ENCODE measurements at places on chromosomes 16 and 17.

- DNase-seq, result no peak
Measured at GRCh38 chr16:57165938-57166337, 19.9 kb downstream of the PSME3IP1 start.

- DNase-seq, result peak; percentile 48
Measured at GRCh38 chr16:4115209-4115948, 863 bp downstream of the ADCY9 start.

DNA sequence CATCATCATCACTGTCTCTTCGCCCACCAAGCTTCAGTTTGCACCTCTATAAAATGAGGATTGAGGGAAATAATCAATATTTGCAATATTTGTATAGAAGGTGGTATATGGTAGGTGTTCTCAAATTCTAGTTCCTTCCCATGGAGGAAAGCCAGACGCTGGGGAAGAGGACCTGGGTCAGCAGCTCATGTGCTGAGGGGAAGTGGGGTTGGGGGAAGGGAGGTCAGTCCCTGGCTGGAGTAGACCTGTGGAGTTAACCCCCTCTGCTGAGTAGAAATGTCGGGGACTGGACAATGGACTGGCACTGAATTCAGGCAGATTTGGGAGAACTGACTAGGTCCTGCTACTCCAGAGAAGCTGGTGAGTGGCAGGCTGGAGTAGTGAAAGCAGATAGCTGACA is 12.8 kb upstream of the ITGB3 start:
- no peak for DNase-seq

DNA sequence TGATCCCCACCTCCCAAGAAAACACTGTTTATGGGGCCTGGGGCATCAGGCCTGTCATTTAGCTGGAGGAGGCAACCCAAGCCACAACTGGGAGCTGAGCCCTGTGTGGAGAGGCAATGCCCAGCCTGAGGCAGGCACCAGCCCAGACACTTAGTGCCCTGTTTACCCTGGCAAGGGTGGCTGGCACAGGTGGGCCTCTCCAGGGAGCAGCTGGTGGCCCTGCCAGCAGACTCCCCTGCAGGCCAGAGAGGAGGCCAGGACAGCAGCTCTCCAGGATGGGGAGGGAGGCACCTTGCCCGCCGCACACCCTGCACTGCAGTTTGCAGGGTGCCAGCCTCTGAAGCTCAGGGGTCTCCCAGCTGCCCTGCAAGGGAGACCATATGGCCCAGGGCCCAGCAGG is 9.1 kb upstream of the TMEM92 start:
- no peak for DNase-seq

DNA sequence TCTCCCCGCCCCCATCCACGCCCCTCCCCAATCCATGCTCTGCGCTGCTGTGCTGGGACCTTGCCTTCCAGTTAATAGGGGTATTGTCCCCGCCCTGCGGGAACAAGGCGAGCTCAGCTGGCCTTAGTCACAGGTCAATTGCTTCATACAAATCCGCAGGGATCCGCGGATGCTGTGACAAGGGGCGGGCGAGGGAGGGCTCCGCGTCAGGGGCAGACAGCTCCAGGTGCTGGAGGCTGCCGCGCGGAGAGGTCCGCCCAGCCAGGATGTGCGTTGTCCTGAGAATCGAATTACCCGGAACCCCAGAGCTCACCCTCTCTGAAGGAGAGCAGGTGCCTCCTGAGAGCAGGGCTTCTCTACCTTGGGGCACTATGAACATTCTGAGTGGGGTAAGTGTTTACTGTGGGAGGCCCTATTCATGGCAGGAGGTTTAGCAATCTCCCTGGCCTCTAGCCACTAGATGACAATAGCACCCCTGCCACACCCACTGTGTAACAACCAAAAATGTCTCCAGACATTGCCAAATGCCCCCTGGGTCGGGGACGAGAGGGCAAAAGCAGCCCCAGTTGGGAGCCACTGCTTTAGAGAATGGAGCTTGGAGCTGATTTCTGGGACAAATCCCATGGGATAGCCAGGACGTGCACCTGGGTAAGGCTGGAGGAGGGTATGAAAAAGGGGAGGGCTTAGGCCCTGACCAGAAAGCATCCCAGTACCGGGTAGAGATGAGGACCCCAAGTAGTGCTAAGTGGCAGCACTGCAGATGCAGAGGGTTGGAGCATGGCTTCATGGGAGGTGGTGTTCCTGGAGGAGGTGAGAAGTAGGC is 138.2 kb downstream of the CYLD start:
- DNase-seq, result no peak

DNA sequence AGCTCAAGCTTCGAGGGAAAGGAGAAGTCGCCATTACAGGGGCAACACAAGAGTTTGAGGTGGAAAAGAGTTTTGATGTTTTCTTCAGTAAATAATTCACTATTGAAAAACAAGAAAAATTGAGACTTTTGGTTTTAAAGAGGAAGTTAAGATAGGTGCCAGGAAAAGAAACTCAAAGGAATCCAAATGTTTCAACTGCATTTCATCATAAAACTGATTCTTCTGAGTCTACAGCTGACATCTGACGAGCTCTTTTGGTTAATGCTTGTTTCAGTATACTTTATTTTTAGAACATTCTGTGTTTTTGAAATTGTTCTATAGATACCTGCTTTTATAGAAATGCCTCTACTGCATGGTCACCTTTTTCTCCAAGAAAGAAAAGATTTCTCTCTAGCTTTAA is 54.0 kb downstream of the ERN1 start:
- DNase-seq, result no peak

- DNase-seq, result no peak
Measured at GRCh38 chr17:31299624-31300023, 2.6 kb upstream of the OMG start.

- no peak for DNase-seq
Measured at GRCh38 chr17:38825762-38826247, 684 bp upstream of the CWC25 start.

GRCh38 chr16:73707863-73708262 is 588.8 kb upstream of the PSMD7 start:
- no peak for DNase-seq

DNA sequence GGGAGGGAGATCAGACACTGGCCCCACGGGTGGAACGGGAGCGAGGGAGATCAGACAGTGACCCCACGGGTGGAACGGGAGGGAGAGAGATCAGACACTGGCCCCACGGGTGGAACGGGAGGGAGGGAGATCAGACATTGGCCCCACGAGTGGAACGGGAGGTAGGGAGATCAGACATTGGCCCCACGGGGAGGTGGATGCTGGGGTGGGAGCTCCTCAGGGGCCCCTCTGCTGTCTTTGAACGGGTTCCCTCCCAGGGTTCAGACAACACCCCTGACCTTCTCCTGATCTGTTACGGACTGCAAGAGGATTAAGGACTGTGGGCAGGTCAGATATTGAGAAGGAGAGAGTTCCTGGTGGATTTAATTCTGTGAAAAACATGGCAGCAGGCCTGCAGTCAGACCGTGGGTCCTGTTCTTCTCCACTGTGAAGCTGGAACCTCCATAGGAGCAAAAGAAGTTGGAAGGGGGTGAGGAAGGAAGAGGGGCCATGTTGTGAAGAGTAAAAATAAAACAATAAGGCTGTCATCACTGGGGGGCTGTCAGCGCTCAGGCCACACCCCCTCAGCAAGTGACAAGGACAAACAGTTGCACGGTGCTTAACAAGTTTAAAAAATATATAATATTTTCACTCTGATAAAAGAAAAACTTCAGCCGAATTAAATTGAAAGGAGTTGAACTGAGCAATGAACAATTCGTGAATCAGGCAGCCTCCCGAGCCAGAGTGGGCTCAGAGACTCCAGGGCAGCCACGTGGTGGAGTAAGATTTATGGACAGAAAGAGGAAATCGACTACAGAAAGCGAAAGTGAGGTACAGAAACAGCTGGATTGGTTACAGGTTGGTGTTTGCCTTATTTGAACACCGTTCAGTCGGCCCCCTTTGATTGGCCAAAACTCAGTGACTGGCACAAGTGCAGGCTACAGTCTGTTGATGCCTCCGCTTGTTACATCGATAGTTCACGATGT is 348.7 kb upstream of the TNRC6C start:
- peak; percentile 86 for DNase-seq

DNA sequence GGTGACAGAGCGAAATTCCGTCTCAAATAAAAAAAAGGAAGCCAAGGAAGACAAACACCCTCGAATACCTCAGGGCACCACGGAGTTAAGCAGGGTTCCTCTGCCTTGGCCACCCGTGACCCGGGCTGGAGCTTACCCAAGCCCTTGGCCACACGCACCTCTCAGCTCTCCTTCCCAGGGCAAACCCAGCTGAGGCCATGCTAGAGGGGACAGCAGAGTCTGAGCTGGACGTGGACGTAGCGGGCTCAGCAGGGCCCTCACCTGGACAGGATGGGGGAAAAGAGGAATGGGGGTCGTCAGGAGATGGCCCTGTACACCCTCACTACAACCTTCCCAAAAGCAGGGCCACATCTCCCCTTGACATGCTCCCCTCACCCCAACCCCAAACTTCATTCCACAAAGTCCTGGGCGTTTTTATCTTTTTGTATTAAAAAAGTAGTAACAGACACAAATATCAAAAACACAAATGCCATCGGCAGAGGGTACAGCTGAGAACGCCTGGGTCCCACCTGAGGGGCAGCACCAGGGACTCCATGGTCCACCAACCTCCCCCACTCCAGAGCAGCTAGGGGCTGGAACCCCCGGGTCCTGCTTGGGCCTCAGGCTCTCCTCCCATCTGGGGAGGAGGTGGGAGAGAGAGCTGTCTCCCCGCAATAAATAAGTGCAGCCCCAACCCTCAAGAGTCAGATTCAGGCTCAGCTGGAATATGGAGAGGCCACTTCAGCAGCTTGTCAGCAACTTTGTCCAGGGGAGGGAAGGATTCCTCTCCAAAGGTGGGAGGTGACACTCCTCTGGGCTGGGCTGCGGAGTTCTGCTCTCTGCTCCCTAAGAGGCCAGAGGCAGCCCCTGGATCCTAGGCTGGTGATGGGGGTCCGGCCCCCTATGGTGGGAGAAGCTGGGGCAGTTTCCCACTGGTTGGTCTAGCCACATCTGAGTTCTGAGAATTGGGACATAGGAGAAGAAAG is 11.9 kb downstream of the PER1 start:
- DNase-seq, result no peak

DNA sequence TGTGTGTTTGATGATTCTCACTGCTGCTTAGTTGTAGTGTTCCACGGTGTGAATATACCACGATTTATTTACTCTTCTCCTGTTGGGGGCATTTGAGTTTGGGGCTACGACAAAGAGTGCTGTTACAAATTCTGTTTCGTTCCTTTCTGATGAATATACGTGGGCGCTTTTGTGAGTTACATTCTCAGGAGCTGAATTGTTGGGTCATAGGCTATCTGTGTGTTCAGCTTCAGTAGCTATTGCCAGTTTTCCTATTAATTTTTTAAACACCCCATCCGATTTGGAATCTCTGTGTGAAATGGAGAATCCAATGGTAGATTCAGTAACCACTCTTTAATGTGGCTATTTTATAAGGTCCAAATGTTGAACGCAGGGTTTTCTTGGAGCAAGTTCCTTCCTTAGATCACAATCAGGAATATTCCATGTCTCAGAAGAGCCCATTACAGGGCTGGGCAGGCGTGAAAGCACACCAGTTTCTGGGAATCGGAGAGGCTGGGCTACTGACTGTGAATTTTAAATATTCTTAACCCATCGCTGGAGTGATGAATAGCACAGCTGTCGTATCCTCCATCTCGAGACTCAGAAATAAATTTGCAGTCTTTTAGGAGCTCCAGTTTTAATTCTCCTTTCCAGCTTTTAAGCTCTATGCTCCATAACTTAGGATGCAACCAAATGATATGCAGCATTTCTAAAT is 115.9 kb downstream of the PITPNC1 start:
- no peak for DNase-seq

- no peak for DNase-seq
Measured at GRCh38 chr17:8887834-8888703, 20.6 kb upstream of the PIK3R6 start.

DNA sequence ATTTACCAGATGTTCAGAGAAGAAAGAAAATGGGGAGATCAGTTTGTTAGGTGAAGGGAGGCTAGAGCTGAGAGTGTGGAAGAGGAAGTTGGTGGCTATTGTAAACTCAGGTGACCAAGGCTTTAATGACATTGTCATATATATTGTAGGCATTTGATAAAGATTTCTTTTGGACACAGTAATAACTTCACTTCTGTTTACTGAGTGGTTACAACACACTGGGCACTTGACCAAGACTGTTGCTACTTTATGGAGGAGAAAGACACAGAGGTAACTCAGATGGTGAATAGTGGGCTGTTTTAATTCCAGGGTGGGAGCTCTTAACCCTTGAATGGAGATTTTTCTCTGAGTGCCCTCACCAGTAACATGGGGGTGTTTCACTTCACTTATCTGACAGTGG is 46.0 kb downstream of the TNRC6A start:
- no peak for DNase-seq

DNA sequence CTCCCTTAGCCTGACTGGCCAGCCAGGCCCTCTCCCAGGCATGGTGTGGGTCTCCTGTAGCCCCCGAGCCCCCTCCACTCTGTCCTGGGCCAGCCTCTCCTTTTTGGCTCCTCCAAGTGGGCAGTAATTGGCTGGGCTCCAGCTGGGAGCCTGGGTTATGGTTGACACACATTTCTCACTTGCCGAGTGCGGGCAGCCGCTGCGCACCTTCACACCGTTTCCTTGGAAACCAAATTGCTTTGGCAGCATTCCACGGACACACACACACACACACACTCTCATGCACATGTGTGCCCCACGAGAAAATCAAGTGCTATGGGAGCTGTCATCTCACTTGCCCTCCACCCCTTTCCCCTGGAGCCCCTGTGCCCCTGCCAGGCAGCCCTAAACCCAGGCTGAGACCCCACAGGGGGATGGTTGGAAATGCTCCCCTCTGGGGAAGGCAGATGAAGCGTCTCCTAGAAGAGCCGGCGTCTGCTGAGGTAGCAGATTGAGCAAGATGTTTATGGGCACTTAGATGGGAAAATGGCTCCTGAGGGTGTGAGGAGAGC is 402.7 kb upstream of the TNRC6C start:
- DNase-seq, result no peak

DNA sequence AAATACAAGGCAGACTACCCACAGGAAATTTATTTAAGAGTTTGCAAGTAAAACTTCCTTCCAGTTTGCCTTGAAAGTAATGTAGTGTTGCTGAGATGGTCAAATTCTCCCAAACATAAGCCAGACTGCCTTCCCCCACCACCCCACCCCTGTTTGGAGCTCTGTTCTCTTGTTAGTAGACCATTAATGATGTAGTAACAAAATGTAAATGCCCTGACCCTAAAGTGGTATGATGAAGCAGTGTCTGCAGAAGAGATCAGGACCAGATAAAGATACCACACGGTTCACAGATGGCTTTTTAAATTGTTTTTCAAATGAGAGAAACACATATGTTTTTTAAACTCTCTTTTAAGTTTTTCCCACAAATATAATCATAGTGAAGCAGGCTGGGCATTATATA is 136.4 kb upstream of the TMEM97 start:
- DNase-seq, result no peak

DNA sequence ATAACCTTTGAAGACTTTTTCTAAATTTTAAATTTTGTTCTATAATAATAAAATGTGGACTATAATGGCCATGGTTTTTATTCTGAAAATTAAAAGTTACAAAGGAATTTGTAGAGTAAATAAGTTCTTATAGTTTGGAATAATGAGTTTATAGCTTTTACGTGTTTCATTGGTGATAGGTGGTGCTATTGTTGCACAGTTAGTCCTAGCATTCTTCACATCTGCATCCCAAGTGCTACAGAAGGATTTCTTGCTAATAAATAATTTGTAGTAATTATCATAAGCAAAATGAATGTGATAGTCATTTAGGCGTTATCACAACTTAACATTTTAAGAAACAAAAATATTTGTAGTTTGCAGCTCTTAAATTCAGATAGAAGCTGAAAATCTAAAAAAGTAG is 67.9 kb downstream of the BCAS3 start:
- no peak for DNase-seq

GRCh38 chr17:31645351-31645750 is 213.7 kb downstream of the COPRS start:
- peak; percentile 10 for DNase-seq
